ENCODE measurements at places on chromosomes 16 and 17. TPM values are rescaled to one million over a fixed set of nuclear protein-coding genes. Genes with fewer than 3 reads are reported as not detected.

The HOXB7 gene
- total RNA-seq = 1.0 TPM

The TUFM gene
- total RNA-seq = 67.8 TPM

The WNT9B gene
- total RNA-seq = not detected

The ACSM3 gene
- total RNA-seq = 2.6 TPM

The KRT20 gene
- total RNA-seq = not detected

The OTOA gene
- under 0.01 TPM for total RNA-seq

The CNGB1 gene
- total RNA-seq = not detected

The LHX1 gene
- total RNA-seq = not detected

The MAPT gene
- 4.7 TPM for total RNA-seq
